ENCODE measurements at places on chromosomes 3 and 15.

DNA sequence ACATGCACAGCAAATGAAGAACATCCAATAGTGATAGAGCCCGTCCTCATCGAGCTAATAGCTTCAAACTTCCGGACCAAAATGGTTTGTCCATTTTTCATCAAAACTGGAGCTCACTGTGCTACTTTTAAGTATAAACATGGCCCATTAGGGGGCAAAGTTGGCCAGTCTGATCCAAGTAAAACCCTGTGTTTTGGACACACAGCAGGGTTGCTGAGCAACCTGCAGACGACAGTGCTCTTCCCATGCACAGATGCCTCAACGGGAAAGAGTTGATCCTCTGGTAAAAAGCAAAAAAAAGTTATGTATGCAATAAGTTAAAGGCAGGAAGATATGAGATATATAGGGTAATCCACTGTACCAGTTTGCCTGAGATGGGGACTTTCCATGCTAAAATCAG, 244.0 kb upstream of the THBS1 start:
- DNase-seq: no peak

DNA sequence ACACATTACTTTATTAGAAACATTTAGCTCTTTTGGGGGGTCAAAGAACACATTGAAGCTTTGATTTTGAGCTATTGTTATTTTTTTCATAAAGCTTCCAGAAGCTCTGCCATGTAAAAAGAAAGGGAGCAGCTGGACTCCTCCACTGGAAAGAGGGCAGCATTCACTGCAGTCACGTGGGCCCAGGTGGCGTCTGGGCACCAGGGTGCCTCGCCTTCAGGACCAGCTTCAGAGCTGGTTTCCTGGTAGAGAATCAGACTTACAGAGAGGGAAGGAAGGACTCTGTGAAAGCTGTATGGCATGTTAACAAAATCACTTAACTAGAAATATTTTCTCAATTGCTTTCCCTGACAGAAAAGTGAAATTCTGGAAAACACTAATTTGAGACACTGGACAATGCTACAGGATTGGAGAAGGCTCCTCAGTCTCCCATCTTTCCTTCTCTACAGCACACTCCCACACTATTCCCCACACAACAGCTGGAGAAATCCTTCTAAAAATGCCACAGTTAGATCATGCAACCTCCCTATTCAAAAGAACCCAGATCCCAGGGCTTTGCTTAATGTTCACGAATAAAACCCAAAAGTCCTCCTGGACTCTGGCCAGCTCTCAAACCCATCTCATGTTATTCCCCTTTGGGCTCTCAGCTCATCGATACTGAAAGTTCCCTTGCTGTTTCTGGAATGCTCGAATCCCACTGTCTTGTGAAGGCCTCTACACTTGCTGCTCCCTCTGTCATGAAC, 83.2 kb downstream of the NFKBIZ start:
- DNase-seq: no peak

DNA sequence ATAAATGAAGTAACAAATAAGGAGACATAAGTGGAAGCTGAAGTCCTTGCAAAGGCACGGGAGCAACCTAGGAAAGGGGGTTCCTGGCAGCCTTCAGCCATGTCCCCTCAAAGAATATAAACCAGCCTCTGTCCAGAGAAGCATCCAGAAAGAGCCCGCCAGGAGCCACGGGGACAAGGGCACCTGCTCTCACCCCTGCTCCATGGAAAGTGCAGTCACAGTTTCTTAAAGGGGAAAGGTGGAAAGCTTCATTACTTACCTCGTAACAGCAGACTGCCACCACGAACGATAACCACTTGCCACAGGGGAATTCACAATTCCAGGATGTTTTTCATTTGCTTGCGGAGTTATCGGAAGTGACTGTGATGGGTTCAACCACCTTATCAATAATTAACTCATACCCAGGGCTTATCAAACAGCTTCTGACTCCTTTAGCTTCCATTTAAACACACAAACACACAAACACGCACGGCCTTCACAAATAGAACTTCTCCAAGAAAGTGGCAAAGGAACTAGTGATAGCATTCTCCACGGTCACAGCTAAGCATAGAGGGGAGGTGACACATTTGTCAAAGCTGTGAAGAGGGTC, 134.2 kb upstream of the IGF1R start:
- peak; percentile 26 for DNase-seq

DNA sequence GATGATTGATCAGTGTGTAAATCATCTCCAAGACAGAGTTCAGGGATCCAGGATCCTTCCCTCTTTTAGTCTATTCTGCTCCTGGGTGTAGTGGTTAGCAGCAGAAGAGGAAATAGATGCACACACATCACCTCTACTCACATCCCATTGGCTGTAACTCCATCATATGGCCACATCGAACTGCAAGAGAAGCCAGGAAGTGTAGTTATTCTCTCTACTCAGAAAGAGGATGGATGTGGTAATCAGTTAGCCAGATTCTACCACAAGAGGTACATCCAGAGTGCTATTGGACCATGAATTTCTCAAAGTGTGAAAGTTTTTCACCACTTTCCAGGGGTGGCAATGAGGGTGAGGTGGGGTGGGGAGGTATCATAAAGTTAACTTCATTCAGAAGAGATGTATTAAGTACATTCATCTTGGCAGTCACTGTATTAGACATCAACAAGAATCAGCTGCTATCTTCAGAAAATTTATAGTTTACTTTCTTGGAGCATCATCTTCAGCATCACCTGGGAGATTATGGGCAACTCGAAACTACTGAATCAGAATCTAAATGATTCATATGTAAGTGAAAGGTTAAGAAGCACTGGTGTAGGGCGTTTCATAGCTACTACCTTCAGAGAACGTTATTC, 60.6 kb upstream of the GAP43 start:
- DNase-seq: no peak

DNA sequence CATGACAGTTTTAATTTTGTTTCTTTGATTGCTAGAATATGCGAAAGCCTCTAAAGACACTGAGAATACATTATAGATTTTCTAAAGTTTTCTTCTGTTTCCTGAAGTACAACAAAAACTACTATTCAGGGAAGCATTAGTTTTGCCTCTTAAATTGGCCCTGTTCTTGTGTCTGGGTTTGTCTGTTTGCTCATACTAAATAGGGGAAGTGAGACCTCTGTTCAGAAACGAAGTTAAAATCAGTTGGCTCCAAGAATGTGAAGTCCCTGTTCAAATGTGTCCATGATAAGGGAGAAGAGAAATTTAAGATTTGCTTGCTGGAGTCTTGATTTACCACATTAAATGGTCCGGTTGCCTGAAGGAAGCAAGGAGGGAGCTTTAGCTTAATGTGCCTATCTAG, 327.3 kb upstream of the GBE1 start:
- no peak for DNase-seq

DNA sequence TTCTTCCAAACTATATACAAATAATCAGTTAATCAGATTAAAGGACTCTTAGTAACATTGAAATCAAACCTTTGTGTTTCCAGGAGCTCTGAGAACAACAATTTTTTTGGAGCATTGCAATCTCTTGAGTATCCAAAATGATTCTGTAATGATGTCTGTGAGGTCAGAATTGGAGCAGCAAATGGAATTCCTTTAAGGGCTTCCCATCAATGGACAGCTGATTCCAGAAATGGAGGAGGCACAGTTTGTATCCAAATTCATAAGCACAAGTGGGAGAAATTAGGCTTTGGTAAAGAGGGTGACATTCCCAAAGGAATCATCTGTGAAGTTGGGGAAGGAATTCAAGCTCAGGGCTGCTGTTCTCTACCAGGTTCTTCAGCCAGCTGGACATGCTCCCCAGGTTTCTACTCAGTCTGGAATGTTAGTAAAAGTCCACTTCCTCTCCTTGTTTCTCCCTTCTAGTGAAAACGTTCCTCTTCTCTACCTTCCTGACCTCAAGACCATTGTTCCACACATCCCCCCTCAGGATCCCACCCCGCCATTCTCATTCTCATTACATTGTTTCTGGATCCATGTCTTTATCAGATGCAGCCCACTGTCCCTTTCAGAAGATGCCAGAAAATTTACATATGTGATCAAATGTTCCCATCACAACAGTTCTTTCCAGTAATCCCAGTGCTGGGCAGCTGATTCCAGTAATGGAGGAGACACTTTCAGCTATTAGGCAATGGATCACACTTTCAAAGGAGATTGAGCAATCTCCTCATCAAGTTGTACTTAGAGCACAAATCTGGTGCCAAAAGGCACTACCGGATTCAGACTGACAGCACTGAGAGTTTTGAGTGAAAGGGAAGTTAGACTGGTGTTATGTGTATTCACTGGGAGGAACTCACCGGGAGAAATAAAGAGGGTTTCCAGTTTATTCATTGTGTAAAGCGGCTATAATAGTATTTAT, 391.3 kb upstream of the TPRG1 start:
- DNase-seq: no peak

DNA sequence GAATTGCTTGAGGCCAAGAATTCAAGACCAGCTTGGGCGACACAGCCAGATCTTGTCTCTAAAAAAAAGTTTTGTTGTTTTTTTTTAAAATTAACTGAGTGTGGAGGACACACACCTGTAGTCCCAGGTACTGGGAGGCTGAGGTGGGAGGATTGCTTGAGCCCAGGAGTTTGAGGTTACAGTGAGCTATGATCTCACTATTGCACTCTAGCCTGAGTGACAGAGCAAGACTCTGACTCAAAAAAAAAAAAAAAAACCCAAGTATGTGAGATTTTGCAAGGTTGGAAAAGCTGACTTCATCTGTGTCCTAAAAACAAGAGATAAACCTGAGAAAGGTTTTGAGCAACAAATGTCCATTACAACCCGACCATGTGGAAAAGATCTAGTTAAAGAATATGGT, 5.4 kb upstream of the TOPBP1 start:
- no peak for DNase-seq

- no peak for DNase-seq
Observed at GRCh38 chr15:60017538-60018520, 13.7 kb downstream of the FOXB1 start.
